ENCODE measurements at places on chromosomes 7 and 10.

GRCh38 chr10:121322046-121322445, 276.2 kb downstream of the FGFR2 start:
- DNase-seq: no peak

- no peak for DNase-seq
These were observed 12.5 kb downstream of the VENTX start for GRCh38 chr10:133249975-133250754.

GRCh38 chr10:17076626-17077345, 52.8 kb downstream of the CUBN start:
- no peak for DNase-seq

GRCh38 chr10:44466236-44466635, 81.3 kb upstream of the CXCL12 start:
- no peak for DNase-seq

DNA sequence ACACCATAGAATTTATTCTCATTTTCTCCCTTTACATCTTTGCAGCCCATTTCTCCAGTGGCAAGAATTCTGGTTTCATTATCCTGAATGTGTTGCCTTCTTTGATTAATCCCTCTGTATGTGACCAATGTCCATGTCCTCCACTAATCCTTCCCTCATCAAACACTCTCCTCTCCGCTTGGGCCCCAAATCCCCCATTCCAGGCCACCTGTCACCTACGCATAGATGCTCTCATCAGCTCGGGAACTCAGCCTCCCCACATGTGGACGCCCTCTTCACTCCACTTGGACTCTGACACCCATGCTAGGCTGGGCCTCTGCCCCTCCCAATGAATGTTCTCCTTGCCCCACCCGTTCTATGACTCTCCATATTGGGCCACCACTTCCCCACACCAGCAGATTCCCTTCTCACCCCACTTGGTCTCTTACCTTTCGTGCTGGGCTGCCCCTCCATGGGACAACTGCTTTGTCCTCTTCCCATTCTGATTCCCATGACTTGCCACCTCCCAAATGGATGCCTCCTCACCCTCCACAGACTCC, 18.7 kb upstream of the RBM20 start:
- DNase-seq: no peak

GRCh38 chr7:2068693-2069471, 163.9 kb downstream of the MAD1L1 start:
- DNase-seq: no peak

GRCh38 chr7:47472444-47473157, 109.3 kb downstream of the TNS3 start:
- no peak for DNase-seq

- no peak for DNase-seq
These were observed 4.9 kb upstream of the GJD4 start for GRCh38 chr10:35600193-35600592.

DNA sequence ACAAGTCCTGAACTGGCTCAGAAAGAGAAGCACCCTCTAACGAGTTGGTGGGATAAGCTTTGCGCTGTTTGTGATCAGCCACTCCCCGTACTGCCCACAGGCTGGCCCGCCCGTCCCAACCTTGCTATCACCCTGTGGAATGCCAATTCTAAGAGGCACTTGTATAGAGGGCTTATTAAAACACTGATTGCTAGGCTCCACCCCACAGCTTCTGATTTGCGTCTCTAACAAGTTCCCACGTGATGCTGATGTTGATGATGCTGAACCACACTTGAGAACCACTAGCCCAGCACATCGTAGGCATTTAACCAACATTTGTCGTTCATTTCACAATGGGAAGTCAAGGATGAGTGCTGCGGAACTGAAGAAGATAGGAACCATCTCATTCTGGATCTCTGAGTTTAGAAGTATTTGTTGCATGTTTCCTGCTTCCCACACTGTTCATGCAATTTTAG, 12.7 kb upstream of the GSAP start:
- no peak for DNase-seq

DNA sequence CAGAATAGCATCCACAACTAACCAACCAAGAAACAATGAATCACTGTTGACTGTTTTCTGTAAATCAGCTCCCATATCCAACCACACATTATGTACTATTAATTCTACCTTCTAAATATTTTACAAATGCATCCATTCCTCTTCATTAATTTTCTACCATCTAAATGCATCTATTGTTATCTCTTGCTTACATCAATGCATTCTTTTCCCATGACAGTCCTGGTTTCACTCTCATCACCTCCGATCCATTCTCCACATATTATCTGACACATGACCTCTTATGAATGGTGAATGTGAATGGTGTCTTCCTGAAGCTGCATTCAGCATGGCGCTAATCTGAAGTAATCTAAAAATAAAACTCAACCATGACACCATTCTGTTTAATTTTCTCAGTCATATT, 153.8 kb upstream of the CALCR start:
- DNase-seq: peak; percentile 3

DNA sequence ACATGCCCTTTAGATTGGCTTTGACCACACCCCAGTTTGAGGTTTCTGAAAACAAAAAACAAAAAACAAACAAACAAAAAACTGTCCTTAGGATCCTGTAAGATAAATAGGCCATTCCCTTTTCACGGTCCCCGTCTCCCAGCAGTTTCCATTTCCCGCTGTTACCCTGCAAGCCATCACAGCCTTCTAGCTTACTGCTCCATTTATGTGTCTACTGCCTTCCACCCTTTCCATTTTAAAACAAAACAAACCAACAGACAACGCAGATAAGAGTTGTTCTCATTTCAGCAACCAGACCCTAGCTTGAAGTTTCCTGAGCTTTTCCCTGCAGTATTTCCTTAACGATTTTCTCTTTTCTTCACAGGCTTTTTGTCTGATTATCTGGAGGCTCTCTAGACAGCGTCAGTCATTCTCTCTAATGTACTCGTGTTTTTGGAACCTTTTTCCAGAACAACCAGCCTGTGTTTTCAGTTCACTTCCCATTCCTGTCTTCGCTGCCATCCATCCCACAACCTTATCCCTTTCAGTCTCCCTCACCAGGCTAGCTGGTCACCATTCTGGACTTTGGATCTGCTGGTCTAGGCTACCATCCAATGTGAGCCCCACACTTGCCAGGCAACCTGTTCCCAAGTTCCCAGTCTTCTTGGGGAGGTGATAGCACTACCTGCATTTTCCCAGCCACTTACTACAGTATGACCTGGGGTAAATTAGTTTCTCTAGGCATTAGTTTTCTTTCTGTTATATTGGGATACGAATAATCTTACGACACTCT, 317.3 kb upstream of the FZD1 start:
- DNase-seq: no peak

GRCh38 chr7:151897161-151897731, 20.3 kb upstream of the PRKAG2 start:
- DNase-seq: no peak

GRCh38 chr7:24992314-24992713, 12.3 kb upstream of the OSBPL3 start:
- DNase-seq: no peak

DNA sequence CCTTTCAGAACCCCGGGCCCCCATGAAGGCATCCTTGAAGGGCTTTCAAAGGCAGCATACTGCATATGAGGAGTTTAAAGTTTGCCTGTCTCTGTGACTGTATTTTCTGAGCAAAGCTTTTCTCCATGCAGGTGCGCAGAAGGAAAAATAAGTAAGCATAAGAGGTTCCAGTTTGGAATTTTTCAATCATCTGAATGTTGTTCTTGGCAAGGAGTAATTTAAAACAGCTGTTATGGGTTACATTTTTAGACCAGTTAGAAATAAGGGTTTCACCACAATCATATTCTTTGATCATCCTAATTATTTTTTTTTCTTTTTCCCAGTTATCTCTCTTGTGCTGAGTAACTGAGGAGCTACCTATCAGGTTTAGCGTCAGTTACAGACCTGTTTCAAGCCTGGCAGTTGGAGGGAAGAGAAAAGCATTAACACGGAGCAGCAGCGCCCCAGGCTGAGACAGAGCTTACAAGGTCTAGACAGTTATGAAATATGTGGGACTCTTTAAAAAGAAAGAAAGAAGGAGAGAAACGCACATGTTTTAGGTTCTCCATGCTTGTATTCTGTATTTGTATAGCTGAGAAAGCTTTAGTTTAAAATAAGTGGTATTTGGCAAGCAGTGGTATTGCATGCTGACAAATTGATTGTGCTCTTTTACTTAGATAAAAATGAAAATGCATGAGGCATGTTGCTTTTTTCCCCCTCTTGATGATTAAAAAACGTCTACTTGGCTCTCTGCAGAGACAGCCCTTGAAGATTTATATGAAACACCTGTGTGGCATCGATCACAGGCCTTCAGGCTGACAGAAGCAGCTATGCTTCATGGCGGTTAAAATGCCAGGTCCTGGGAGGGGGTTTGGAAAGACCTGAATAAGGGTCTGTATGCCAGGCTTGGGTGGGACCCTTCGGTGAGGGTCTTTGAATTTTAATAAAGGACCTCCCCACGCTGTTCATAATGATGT, 157.6 kb downstream of the GRK5 start:
- no peak for DNase-seq

GRCh38 chr7:2028733-2029132, 204.0 kb downstream of the MAD1L1 start:
- DNase-seq: no peak

DNA sequence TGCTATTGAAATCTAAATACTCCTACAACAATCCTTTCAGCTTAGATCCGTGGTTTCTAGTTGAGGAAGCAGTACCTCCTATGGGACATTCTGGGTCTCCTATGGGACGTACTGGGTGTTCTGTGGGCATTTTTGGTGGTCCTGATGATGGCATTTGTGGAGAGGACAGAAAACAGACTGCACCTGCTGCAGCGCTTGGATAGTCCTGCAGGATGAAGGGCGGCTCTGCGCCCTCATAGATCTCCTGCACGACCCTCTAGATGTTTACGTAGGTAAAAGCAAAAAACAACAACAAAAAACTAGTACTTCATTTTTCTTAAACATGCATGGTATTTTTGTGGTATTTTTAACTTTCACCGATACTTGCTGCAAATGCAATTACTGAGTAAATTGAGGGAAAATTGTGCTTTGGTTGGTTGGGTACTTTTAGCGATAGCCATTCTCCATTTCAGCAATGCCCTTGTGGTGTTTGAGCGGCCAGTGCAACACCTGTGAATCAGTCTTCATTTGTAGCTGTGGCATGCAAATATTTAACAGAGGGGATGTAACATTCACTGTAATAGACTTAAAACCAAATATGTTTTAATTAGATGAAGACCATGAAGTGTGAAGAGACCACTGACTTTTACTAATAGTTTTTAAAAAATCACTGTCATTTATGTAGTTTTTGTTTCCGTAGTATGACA, 461.2 kb downstream of the SDK1 start:
- no peak for DNase-seq

- DNase-seq: no peak
These were observed 379.5 kb downstream of the GLRX3 start for GRCh38 chr10:130515670-130516069.

GRCh38 chr10:113736576-113736975, 14.9 kb upstream of the PLEKHS1 start:
- DNase-seq: no peak

- DNase-seq: no peak
These were observed 996 bp downstream of the ADAM12 start for GRCh38 chr10:126387041-126387921.

DNA sequence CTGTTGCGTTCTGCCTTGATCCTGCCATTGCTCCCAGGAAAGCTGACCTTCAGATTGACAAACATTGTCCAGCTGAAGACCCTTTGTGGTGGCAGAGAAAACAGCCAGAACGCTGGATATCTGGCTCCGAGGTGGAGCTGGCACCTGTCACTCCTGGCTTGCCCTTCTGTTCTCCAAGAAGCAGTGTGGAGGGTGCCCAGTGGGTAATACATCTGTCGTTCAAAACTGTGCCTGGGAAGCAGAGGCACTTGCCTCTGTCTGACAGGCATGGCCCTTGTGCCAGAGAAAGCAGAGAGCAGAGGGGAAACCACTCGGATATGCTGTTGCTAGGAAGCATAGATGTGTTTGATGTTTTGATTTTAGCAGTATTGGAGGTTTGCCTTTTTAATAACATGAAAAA, 231.4 kb downstream of the BMPER start:
- no peak for DNase-seq

DNA sequence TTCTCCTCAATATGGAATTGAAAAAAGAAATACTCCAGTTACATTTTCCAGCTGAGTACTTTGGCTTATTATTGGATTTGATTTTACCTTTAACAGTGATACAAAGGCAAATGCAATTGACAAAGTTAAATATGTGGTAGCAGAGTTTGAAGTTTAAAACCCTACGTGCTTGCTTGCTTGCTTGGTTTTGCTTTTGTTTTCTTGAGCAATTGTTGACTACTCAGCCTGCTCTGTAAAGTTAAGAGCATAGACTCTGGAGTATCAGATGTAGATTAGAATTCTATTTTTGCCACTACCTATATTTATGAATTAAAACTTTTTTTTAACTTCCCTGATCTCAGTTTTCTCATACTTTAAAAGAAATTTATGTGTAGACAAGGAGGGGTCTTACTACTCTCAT, 51.4 kb downstream of the PCDH15 start:
- DNase-seq: no peak

DNA sequence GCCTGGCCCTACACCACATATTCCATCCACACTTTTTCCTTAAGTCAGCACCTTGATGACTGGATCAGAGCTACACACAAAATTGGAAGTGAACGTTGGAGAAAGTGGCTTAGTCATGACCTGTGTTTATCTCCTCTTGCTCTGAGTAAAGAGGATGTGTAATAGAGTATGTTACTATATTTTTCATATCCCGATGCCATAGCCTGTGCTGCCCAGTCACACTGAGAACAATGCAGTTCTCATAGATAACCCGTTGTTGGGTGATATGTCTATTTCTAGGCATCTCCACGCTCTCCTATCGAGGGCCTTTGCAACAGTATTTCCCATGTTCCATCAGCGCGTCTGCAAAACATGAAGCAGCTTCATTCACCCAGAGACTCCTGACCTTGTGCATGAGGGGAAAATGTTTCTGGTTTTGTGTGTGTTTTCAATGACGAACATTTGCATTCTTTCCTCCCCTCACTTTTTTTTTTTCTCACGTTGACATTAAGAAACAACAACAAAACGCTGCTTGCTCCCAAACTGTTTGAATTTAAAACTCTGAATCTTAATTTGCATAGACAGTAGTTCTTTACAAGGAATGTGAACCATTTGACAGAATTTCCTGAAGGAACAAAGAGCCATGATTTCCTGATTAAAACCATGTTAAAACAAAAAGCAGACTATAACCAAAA, 43.4 kb downstream of the GRK5 start:
- DNase-seq: peak; percentile 83

GRCh38 chr10:129222436-129222835, 244.6 kb upstream of the MGMT start:
- no peak for DNase-seq

- DNase-seq: no peak
These were observed 88.8 kb downstream of the PTN start for GRCh38 chr7:137254766-137255165.

Data from HS-5 (cell line).